ENCODE measurements at places on chromosomes 4 and X. TPM values are rescaled to one million over a fixed set of nuclear protein-coding genes. Genes with fewer than 3 reads are reported as not detected.

The CACNA1F gene
- total RNA-seq, result 3.0 TPM

The FAM47E gene
- 9.8 TPM for total RNA-seq

The SLC25A6 gene
- 450 TPM for total RNA-seq

The SLC4A4 gene
- total RNA-seq, result 102 TPM

The LPAR4 gene
- 0.29 TPM for total RNA-seq

The KLHL13 gene
- total RNA-seq, result 8.4 TPM

The LONRF3 gene
- total RNA-seq, result 16.2 TPM

The SYTL4 gene
- 35.7 TPM for total RNA-seq

The TSPAN6 gene
- total RNA-seq, result 111 TPM

The HSFX4 gene
- total RNA-seq, result not detected

The OTUD6A gene
- not detected for total RNA-seq

The SLC25A53 gene
- total RNA-seq, result 7.2 TPM

The ARX gene
- total RNA-seq, result 0.63 TPM

The MBNL3 gene
- 40.6 TPM for total RNA-seq

The FABP2 gene
- total RNA-seq, result 48.6 TPM

The TMEM31 gene
- total RNA-seq, result not detected

The FMR1 gene
- total RNA-seq, result 44.7 TPM

The IL2RG gene
- total RNA-seq, result 56.8 TPM

The SNX25 gene
- total RNA-seq, result 10.8 TPM

The SCML2 gene
- 4.2 TPM for total RNA-seq

The CPZ gene
- 2.6 TPM for total RNA-seq

The FGF5 gene
- 1.1 TPM for total RNA-seq

The ANKRD50 gene
- 8.2 TPM for total RNA-seq

The GPM6B gene
- total RNA-seq, result 34.1 TPM

The ADH1A gene
- total RNA-seq, result 0.80 TPM

The S100G gene
- not detected for total RNA-seq

The MYOZ2 gene
- total RNA-seq, result 0.20 TPM

The TRMT2B gene
- total RNA-seq, result 29.4 TPM

The MAGEA2 gene
- not detected for total RNA-seq

The IL9R gene
- total RNA-seq, result 2.4 TPM

The RAB40AL gene
- total RNA-seq, result 1.1 TPM

The ZMYM3 gene
- total RNA-seq, result 16.4 TPM

The PRSS12 gene
- total RNA-seq, result 12.9 TPM

The PNCK gene
- 63.0 TPM for total RNA-seq

The SPANXB1 gene
- total RNA-seq, result not detected

The COL25A1 gene
- total RNA-seq, result 0.14 TPM

The XAGE1A gene
- not detected for total RNA-seq

Measured in mucosa of descending colon (tissue), 3 donors.